ENCODE measurements at places on chromosomes 7 and 10. TPM values are rescaled to one million over a fixed set of nuclear protein-coding genes. Genes with fewer than 3 reads are reported as not detected.

DNAJC12 gene
- total RNA-seq, result 0.51 TPM

CRTAC1 gene
- 1.5 TPM for total RNA-seq

SAMD8 gene
- total RNA-seq, result 59.0 TPM

MOGAT3 gene
- not detected for total RNA-seq
